LHCN-M2 (cell line): ENCODE measurements at places on chromosomes 3 and 15. TPM values are rescaled to one million over a fixed set of nuclear protein-coding genes. Genes with fewer than 3 reads are reported as not detected.
A peak's percentile ranks its signal among the peaks of the same experiment; 100 is the strongest.

DNA sequence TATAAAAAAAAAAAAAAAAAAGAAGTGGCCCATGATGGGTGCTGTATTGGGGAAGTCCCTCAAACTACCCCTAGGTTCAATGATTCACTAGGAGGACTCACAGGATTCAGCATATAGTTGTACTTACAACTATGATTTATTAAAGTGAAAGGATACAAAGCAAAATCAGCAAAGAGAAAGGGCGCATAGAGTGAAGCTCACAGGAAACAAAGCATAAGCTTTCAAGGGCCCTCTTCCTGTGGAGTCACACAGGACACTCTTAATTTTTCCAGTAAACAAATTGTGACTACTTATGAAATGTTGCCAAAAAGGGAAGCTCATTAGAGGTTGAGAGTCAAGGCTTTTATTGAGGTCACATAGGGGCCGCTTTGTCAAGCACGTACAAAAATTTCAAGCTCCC is 153.7 kb upstream of the GAP43 start:
- DNase-seq, result peak; percentile 1

DNA sequence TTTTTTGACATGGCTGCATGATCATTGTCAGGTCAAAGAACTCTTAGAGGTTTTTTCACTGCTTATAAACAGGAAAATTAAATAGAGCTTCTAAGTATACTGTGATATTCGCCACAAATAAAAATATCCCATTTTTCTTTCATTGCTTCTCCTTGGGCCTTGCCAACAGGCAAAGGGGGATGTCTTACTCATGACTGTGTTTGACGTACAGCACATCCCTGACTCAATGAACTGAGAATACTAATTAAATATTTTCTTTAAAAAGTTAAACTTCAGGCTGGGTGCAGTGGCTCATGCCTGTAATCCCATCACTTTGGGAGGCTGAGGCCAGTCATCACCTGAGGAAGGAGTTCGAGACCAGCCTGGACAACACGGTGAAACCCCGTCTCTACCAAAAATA is 41.4 kb upstream of the CCDC80 start:
- no peak for DNase-seq

DNA sequence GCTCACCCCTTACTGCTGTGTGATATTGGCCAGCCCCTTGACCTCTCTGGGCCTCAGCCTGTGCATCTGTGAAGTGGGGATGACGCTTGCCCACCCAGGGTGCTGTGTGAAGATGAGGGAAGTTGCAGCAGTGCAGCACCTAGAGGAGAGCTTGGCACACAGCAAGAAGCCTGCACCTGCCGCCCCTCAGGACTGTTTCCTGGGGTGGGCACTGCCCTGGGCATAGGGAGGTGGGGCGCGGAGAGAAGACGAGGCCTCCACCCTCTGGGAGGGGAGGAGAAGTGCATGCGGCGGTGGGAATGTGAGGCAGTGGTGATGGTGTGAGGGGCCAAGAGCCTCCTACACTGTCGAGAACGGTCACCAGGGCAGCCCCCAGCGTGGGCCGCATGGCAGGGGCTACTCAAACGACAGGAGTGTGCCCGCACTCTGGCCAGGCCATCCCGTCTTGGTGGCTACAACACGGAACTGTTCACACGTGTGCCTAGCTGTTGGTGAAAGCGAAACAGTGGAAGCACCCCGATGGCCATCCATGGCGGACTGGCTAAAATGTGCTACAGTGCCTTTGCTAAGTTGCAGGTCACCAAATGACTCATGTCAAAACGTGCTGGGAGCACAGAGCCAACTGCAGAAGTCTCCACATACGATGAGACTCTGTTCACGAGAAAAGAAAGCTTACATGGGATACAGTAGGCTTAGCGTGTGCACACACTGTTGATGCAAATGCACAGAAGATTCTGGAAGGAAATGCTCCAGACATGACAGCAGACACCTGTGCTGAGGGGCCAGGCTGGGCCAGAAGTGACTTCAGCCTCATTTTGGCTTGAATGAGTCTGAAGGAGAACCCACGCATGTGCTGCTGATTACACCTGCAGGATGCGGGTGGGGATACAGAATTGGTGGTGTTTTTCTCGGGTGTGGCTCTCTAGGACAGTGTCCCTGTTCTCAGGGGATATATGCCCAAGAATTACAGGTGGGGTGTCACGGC is 40.4 kb upstream of the IQSEC1 start:
- no peak for DNase-seq

DNA sequence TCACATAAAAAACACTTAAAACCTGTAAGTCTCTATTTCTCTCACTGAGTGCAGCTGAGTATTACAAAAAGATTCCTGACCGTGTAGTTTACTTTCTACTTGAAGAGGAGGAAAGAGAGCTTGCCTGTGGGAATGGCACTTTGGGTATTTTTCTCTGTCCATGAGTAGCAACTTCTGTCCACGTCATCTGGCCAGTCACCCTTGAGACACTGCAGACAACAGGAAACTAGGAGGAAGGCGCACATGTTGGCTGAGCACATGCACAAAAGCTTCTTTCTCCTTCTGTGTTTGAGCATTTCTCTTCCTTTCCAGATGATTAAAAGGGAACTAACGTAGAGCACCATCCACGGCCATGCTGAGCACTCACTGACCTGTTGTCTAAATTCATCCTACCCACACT is 19.7 kb downstream of the STARD5 start:
- peak; percentile 28 for DNase-seq

DNA sequence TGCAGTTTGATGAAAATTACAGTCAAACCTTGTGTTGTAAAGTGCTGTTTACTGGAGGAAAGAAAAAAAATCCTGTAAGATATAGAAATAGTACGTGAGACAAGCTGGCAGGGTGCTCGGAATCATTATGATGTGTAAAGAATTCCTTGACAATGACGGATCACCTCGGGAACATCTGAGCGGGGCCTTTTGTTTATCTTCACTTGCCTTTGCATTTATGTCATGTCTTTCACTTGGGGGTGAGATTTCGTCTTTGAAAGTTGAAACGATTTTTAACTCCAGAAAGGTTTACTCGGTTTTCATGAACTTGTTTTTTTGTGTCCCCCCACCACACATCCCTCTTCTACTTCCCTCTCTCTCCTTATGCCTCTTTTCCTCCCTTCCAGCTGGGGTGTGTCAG is 128.3 kb upstream of the VEPH1 start:
- DNase-seq, result peak; percentile 6

GRCh38 chr3:56115199-56115598 is 353.1 kb downstream of the ERC2 start:
- DNase-seq, result no peak

- no peak for DNase-seq
These were observed 617.1 kb downstream of the NTRK3 start for GRCh38 chr15:87639305-87640011.

DNA sequence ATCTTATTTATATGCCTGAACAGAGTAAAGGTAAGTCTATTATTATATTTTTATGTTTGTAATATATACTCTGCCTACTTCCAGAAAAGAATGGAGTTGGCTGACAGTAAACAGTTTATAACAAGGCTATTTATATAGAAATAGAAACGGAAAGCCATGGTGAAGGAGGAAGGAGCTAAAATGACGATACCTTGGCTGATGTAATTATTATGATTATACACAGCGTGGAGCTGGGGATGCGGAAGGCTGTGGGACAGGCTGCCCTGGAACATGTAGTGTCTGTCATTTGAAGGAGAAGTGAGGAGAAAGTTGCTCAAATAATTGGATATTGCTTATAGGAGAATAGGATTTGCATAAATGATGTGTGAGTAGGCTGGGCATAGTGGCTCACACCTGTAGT is 37.8 kb downstream of the CEMIP start:
- DNase-seq, result no peak

- DNase-seq, result no peak
These were observed 1457.3 kb upstream of the ALCAM start for GRCh38 chr3:103909395-103909794.

DNA sequence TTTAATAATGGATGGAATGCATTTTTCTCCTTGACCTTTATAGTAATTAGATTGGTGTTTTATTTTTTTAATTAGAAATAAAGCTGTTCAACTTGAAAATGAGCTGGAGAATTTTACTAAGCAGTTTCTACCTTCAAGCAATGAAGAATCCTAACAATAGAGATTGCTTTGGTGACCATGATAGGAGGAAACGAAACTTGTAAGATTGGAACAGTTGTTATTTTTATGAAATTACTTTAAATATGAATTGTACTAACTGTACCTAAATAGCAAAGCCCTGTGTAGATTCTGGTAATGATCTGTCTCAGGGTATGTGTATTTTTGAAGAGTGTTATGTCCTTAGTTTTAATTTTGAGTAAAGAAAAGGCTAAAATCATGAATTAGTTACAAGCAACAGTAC is 44.4 kb downstream of the MFN1 start:
- no peak for DNase-seq

DNA sequence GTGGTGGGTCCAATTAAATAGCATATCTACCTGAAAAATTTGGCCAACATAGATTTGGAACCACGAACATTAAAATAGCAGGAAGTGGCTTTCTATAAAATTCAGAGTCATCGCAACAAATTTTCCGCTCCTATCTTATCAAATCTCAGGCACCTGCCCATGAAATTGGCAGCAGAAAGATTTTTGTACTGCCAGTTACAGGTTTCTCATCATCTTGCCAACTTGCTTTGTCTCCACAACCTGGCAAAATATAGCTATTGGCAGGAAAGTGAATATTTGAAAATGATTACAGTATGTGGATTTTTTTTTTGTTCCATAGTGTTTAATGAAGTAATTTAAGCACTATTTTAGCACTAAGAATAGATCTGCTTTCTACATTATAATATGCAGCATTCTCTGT is 161.6 kb upstream of the LRRC3B start:
- DNase-seq, result no peak

DNA sequence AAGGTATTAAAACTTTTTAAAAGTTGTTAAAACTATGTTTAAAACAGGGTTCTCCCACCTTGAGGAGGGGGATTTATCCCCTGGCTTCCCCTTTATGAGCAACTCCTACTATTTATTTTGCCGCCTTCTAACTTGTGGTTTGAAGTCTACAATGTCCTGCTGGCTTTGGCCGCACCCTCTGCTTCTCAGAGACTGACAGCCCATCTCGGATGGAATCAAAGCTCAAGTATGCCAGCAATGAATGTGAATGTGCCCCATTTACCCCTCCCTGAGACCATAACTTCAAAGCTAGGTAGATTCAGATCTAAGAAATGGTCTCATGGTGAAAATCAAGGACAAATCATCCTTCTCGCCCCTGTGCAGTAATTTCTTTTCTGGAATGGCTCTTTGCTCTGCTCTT is 10.3 kb downstream of the ZBTB38 start:
- no peak for DNase-seq

DNA sequence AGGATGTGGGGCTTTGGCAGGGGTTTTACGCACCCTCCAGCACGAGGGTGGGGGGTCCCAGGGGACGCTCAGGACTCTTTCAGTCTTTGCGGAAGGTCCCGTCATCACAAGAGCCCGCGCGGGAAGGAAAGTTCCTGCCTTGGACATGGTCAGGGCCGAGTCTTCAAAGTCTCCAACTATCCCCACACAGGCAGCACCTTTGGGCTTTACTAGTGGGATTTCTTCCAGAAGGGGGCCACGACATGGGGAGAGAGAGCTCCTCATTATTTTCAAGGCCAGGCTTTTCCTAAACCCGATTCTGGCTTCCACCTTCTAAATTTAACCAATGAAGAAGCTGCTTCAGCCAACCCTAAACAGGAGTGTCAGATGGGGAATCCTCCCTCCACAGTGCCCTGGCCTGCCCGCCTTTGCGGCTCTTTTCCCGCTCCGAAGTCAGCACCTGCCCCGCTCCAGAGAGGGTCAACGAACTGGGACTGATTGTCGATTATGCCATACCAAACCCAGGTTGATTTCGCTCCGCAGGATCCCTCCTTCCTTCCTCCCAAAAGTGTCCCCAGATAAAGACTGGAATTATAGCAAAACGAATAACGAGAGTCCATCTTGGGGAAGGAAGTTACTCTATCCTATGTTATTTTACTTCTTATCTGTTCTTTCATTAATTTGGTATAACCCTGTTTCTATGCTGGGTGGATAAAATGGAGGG is 11.0 kb downstream of the SHOX2 start:
- no peak for DNase-seq

- DNase-seq, result peak; percentile 41
These were observed 5.6 kb upstream of the MECOM start for GRCh38 chr3:169668957-169669741.

DNA sequence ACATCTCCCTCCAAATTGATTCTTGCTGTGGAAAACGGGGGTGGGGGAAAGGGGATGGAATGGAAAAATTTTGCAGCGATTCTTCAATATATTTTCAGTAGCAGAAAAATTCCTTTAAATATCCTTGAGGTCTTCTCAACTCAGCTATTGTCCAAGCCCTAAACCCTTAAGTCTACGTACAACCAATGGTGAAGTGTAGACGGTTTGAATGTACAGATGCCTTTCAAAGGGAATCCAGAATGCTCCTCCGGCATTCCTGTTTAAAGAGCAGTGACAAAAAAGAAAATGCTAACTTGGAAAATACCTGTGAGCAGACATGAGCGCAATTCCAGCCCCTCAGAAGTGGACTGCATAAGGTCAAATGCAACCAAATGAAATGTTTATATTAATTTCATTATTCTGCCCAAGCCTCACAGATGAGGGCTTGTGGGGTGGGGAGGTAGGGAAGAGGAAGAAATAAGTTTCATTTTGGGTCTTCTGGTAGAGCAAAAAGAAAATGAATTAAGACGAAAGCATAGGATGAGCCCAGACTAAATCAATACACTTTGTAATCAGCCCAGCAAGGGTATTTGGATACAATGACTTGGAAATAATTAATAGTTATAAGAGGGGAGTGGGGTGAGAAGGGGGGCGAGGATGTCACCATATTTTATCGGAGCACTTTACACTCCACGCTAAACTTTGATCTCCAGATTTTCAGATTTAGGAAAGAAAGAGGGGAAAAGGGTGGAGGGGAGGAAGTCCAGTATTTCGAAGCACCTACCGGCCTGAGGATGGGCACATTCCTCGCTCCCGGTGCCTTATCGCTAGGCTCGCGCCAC is 2.7 kb downstream of the FOXP1 start:
- no peak for DNase-seq

- peak; percentile 57 for DNase-seq
These were observed 826.2 kb downstream of the ROBO1 start for GRCh38 chr3:78941587-78941986.

OR5K2 gene
- total RNA-seq, result not detected in 2 replicates

CNOT10 gene
- 22.3 and 26.5 TPM in 2 replicates for total RNA-seq

ALDH1L1 gene
- total RNA-seq, result 0.11 TPM in 1 of 2 replicates, not detected in the other

ADGRG7 gene
- not detected in 2 replicates for total RNA-seq

CLSTN2 gene
- total RNA-seq, result 0.13 and 0.17 TPM in 2 replicates

CAND2 gene
- 0.90 and 2.1 TPM in 2 replicates for total RNA-seq

C3orf33 gene
- 3.4 and 4.1 TPM in 2 replicates for total RNA-seq
